ENCODE measurements at places on chromosomes 12 and 14. TPM values are rescaled to one million over a fixed set of nuclear protein-coding genes. Genes with fewer than 3 reads are reported as not detected.
A peak's percentile ranks its signal among the peaks of the same experiment; 100 is the strongest.

TRMT5 gene
- total RNA-seq, result 5.2 TPM

LGMN gene
- 62.7 TPM for total RNA-seq

BMP4 gene
- 48.2 TPM for total RNA-seq

ISM2 gene
- total RNA-seq, result not detected

CHGA gene
- total RNA-seq, result not detected

GYS2 gene
- total RNA-seq, result not detected

MUCL1 gene
- not detected for total RNA-seq

C12orf50 gene
- not detected for total RNA-seq

GDF3 gene
- 0.79 TPM for total RNA-seq

DNA sequence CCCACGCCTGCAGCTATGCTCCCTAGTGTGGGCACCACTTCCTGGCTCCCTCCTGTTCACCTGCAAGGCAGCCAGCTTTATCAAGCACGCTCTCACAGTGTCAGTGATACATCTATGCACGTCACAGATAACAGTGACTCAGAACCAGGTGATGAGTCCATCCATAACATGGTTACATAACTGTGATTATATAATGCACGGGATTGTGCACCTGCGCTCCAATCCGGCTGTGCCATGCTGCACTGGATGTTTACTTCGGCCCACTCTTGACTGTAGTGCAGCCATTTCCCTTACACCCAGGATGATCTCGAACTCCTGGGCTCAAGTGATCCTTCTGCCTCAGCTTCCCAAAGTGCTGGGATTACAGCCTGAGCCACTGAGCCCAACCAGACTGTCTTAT, 38.4 kb upstream of the CEP83 start:
- DNase-seq, result no peak

DNA sequence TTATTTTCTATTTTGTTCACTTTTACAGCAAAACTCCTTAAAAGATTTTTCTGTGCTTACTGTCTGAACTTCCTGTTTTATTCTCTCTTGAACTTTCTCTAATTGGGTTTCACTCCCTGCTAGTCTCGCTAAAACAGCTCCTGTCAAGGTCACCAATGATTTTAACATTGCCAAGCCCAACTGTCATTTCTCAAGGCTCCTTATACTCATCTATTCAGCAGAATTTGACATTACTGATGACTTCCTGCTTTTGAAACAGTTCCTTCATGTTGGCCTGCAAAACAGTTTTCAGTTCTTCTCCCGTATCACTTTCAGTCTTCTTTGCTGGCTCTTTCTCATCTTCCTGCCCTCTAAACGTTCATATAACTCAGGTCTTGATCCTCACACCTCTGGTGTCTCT, 268.5 kb upstream of the USP15 start:
- no peak for DNase-seq

DNA sequence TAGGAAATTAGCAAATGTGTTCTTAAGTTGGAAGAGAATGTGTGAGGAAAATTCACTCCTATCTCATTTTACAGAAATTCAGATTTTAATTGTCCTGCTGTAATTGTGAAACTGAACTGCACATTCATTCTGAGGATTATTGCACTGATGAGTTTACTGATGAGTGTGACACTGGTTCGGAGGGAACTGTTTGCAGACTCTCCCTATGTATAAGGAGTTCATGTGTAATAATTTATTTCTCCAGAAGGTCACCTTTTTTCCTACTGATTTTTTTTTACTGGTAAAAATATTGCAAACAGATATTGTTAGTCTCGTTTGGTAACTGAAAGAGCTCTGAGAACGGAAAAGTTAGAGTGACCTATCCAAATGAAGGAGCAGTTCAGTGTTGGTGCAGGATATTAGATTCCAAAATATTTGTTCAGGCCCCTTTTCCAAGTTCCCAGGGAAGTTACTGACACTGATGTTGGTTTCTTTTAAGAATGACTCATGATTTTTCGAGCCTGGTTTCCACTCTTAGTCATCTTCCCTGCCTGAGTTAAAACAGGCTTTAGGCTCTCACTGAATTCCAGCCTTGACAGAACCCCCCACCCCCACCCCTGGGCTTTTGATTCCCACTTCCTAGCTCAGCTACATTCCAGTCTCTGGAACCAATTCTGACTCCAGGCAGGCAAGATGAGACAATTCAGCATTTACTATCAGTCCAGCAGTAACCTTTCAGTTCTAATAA, 18.4 kb downstream of the ANO6 start:
- peak; percentile 88 for DNase-seq

DNA sequence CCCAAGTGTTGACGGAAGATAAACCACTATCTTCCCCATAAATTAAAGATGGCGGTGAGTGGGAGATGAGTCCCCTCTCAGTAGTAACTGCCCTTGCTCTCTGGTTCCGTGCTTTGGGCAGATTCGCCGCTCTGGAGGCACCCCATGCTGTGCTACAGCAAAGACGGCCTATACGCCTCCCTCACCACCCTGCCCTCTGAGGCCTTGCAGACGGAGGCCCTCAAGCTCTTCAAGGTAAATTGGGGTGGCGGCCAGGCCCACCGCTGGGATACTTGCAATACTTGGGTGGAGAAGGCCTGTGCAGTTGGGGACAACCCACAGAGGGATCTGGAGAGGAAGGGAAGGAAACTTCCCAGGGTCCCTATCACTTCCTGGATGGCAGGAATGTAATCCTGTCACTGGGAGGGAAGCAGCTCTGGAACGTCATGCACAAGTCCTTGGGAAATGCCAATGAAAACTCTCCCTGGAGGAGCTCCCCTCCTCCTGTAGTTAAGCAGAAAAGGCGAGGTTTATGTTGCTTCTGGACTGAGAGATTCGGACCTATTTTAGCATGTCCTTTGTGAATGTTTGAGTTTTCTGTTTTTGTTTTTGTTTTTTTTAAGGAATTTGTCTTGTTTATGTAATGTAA, 22.8 kb downstream of the PIGH start:
- DNase-seq, result no peak

GRCh38 chr12:111056618-111057521, 136.5 kb upstream of the MYL2 start:
- DNase-seq, result peak; percentile 12

DNA sequence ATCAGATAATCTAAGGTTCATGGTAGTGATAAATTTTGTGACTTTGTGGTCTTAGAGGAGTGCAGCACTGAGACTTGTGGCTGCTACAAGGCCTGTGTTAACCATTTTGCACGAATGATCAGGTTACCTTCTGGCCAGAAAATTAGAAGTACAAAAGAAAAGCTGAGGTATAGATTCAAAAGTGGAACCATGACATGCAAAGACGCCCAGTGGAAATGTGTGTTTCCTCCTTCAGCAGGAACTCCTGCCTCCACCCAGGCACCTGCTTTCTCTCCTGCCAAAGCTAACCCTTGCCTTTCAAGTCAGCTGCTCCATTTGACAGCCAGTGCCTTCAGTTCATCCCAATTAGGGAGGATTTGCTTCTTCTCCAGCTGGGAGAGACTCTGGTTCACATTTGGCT, 10.1 kb downstream of the PDE6H start:
- no peak for DNase-seq

DNA sequence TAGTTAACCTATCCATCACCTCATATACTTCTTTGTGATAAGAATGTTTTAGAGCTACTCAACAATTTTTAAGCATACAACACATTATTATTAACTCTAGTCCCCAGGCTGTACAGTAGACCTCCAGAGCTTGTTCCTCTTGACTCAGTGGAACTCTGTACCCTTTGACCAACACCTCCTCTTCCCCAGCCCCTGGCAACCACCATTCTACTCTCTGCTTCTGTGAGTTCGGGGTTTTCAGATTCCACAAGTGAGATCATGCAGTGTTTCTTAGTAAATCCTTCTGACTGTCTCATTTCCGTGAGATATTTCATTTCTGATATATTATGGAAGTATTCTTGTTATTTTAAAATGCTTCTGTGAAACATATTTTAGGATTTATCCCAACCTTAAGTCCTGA, 200.7 kb downstream of the PCNX1 start:
- no peak for DNase-seq

GRCh38 chr12:25971654-25972041, 13.2 kb downstream of the RASSF8 start:
- DNase-seq, result no peak

DNA sequence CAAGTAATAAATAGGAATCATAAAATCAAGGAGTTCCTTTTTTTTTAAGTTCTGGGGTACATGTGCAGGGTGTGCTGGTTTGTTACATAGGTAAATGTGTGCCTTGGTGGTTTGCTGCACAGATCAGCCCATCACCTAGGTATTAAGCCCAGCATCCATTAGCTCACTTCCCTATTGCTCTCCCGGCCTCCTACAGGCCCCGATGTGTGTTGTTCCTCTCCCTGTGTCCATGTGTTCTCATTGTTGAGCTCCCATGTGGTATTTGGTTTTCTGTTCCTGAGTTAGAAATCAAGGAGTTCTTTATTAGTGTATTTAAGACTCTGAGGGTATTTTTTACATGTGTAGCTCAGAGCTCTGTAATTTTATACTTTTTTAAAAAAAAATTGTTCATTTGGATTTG, 86.0 kb downstream of the SCFD1 start:
- no peak for DNase-seq

GRCh38 chr12:103778781-103779180, 62.3 kb downstream of the NT5DC3 start:
- no peak for DNase-seq

- no peak for DNase-seq
Observed at GRCh38 chr14:57323721-57324120, 55.0 kb downstream of the AP5M1 start.

DNA sequence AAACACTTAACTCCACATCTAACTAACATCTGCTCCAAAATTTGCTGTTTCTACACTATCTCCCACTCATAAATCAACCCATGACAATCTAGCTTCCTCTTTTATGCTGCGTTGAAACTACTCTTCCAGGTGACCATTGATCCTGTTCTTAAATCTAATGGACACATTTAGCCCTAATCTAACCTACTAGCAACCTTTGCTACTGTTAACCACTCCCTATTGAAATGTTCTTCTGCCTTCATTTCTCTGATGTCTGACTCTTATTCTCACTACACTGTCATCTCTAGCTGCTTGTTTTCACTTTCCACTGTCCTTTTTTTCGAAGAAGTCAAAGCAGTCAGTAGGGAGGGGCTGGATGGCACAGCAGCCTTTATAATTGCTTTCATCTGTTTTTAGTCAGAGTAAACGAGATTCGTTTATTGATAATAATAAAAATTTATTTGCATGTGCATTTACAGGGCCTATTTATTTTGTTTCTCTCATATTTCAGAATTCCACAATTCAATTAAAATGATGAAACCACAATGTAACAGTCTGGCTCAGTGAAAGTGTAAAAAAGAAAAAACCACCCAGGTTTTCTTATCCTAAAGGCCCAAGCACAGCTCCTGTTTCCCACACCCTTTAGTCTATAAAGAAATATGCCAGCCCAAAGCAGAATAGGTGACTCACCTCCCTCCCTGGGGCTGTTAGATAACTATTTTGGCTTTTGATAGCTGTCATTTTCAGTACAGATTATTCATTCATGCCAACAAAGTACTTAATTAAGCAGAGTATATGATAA, 44.9 kb downstream of the ATP2B1 start:
- no peak for DNase-seq

DNA sequence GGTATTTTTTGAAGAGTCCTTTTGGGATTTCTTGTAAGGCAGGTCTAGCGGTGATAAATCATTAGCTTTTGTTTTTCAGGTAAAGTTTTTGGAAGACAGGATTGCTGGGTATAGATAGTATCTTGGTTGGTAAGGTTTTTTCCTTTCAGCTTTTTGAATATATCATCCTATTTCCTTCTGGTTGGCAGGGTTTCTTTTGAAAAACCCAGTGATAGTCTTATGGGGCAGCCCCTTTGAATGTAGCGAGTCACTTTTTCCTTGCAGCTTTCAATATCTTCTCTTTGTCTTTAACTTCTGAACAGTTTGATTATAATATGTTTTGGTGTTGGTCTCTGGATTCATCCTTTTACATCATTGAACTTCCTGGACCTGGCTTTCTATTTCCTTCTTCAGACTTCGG, 20.2 kb downstream of the TMX1 start:
- no peak for DNase-seq

GRCh38 chr14:69054030-69054429, 74.9 kb upstream of the ACTN1 start:
- DNase-seq, result no peak

DNA sequence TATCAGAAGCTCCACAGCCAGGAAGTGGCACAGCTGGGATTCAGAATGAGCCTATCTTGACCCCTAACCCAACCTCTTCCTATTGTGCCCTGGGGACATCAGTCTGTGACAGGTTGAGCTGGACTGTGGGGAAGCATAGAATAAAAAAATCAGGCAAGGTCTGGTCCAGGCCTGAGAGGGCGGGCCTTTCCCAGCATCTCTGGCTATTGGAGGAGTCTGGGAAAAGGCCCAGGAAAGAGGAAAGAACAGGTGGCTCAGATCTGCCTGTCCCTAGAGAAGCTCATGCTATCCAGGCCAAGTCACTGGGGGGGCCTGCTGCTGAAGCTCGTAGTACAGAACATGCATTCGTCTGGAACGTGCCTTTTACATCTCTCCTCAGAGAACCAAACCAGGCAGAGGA, 100.5 kb downstream of the PPM1H start:
- no peak for DNase-seq

DNA sequence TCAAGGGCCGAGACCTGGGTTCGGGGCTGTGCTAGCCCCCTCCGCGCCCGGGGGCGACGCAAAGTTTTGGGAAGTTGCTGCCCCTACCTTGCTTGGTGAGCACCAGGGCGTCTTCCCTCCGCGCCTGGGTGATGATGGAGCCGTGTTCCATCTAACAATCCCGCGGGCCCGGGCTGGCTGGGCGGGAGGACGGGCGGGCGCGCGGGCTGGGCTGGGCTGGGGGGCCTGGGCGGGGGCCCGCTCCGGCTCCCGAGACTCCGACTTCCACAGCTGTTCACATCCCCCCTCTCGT, 298 bp downstream of the CTDSP2 start:
- DNase-seq, result no peak

DNA sequence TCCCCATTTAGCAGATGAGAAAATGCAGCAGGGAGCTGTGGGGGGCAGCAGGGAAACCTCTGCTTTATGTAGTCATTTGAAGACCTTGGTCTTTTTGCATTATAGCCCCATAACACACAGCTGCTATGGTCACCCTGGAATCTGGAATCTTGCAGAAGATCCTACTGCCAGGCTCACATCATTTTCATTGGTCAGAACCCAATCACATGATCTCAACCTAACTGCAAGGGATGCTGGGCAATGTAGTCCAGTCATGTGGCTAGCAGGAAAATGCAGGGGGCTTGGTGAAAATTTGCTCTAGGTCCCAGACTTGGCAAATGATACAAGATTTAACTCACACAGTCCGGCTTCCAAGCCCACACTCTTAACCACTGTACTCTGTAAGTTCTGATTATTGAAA, 1028.7 kb downstream of the AACS start:
- peak; percentile 6 for DNase-seq

DNA sequence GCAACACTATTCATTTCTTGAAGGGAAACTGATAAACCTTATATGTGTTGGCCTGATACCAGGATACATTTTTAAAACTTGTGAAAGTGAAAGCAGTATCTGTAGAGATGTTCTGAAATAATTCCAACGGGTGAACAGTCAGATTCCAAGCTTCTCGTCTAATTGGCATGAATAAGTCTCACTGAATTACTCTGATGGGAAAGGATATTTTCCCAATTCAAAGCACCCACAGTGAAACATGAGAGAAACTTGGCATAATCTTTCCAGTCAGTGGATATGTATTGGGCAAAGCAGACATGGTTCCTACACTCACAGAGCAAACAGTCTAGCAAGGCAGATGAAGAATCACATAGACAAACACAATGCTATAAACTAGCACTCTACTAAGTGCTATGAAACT, 413.1 kb downstream of the MED13L start:
- DNase-seq, result no peak

- no peak for DNase-seq
Observed at GRCh38 chr14:75289840-75290388, 11.3 kb downstream of the FOS start.

- peak; percentile 82 for DNase-seq
Observed at GRCh38 chr14:52918486-52918885, 32.4 kb downstream of the FERMT2 start.
